ENCODE measurements at places on chromosomes 3 and 15.
A peak's percentile ranks its signal among the peaks of the same experiment; 100 is the strongest.

DNA sequence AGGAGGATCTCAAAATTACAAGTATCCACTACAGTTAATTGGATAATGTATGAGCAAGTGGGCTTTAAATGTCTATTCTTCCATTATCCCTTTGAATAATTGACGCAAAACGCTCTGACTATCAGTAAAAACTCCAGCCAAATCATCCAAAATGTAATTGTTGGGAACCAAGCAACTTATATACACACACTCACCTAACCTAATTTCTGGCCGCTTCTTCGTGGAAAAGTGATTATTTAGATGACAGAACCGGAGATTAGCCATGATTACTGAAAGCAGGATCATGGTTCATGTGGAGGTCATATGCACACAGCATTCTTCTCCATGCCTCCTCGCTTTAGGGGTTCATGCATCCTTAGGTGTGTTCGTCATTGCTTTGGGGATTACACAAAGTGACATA lies 992.4 kb downstream of the NAALADL2 start:
- no peak for DNase-seq

- DNase-seq, result no peak
Observed at GRCh38 chr3:65178703-65179102, 490.9 kb upstream of the ADAMTS9 start.

- DNase-seq, result no peak
Observed at GRCh38 chr3:87101861-87102625, 111.1 kb upstream of the VGLL3 start.

DNA sequence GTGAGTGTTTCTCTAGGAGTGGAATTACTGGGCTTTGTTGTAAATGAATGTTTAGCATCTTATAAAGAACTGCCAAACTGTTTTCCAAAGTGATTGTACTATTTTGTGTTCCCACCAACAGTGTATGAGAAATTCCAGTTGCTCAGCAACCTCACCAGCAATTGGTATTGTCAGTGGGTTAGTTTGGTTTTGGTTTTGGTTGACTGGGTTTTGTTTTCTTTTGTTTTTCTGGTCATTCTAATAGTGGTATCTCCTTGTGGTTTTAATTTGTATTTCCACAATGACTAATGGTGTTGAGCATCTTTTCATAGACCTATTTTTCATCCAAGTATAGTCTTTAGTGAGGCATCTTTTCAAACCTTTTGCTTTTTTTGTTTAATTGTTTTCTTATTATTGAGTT lies 27.1 kb downstream of the FILIP1L start:
- DNase-seq, result no peak

DNA sequence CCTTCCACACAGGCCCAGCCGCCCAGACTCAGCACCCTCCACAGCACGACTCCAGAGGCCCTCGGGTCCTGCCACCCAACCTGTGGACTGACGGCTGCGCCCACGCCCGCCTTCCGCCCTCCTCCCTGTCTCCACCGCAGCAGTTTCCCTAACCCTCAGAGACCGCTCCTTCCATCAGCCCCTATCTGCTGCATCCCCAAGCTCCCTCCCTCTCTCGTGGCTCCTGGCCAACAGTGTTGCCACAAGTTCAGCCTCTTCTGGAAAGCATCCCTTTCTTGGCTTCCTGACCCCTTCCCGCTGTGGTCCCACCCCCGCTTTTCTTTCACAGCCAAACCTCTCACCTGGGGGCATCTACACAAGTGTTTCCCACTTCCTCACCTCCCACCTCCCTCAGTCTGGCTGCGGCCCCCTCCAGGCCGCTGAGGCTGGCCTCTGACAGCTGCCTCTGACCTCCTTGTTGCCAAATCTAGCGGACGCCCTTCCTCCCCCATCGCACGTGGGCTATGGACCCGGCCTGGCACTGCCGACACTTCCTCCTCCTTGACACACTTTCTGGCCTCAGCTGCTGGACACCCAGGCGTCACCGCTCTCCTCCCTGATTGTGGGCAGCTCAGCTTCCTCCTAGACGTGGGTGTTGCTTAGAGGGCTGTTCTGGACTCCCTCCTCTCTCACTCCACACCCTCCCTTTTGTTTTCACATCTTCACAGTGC lies 168.8 kb upstream of the TLE3 start:
- no peak for DNase-seq

DNA sequence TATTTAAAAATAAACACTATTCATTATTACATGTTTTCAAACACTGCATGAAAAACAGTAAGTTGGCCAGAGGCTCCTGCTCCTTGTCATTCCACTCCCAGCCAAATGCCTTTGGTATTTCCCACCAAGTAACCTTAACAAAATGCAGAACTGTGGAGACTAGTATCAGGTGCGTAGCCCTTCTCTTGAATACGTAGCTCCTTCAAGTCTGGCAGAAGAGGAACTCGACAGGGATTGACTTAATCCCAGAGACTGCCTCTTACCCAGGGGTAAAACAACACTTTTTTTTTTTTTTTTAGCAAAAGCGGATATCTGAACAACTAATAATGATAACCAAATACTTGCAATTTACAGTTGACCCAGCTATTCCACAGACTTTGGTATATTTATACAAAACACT lies 738 bp downstream of the COMMD2 start:
- DNase-seq, result no peak

- DNase-seq, result no peak
Observed at GRCh38 chr3:48411606-48412374, 18.1 kb downstream of the PLXNB1 start.

DNA sequence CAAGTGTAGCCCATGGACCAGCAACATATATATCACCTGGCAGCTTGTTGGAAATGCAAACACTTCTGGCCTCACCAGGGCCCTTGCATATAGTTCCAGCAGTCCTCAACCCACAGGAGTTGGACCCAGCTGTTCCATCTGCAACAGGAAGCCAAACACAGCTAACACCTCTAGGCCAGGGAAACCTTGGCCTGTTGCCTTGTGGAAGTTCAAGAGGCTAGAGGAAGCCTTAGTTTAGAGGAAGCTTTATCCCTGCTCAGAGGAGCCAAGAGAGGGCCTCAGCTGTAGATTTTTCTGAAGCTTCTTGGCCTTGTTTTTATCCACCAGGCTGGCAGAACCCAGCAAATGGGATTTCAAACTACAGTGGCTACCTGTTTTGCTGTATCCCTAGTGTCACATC lies 11.4 kb downstream of the FHIT start:
- DNase-seq, result no peak

- DNase-seq, result no peak
Observed at GRCh38 chr15:32041294-32041693, 11.0 kb downstream of the CHRNA7 start.

GRCh38 chr3:147099076-147099475 lies 307.3 kb downstream of the ZIC4 start:
- DNase-seq, result no peak

DNA sequence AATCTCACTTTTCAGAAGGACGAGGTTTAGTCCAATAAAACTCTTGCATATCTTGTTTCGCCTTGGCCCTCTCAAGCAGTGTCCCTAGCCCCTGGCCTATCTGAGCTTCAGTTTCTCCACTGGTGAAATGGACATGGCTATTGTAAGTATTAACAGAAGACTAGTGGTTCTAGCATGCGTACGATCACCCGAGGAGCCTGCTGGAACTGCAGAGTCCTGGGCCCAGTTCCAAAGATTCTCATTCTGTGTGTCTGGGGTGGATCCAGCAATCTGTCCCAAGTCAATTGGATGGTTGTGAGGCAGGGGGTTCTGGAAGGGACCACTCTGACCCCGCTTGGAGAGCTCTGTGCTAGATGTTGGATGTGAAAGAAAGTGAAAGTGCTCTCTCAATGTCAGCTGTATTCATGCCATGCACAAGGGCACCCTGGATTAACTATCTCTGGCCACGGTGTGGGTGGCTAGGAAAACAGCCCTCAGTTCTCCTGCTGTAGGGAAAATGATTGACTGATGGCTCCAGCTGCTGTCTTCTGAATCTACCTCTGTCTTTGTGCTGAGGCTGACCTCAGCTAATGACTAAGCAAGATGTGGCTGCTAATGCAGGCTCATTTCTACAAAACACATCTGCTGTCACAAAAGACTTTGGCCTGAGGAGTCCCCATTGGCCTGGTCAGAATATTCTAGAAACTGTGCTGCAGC lies 1.9 kb upstream of the PLA1A start:
- no peak for DNase-seq

DNA sequence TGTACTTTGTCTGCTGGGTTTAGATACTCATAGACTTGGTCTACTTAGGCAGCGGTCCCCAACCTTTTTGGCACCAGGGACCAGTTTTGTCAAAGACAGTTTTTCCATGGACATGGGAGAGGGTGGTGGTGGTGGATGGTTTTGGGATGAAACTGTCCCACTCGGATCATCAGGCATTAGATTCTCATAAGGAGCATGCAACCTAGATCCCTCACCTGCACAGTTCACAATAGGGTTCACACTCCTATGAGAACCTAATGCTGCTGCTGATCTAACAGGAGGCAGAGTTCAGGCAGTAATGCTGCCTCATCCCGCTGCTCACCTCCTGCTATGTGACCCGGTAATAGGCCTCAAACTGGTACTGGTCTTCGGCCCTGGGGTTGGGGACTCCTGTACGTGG lies 45.3 kb downstream of the CMSS1 start:
- no peak for DNase-seq

DNA sequence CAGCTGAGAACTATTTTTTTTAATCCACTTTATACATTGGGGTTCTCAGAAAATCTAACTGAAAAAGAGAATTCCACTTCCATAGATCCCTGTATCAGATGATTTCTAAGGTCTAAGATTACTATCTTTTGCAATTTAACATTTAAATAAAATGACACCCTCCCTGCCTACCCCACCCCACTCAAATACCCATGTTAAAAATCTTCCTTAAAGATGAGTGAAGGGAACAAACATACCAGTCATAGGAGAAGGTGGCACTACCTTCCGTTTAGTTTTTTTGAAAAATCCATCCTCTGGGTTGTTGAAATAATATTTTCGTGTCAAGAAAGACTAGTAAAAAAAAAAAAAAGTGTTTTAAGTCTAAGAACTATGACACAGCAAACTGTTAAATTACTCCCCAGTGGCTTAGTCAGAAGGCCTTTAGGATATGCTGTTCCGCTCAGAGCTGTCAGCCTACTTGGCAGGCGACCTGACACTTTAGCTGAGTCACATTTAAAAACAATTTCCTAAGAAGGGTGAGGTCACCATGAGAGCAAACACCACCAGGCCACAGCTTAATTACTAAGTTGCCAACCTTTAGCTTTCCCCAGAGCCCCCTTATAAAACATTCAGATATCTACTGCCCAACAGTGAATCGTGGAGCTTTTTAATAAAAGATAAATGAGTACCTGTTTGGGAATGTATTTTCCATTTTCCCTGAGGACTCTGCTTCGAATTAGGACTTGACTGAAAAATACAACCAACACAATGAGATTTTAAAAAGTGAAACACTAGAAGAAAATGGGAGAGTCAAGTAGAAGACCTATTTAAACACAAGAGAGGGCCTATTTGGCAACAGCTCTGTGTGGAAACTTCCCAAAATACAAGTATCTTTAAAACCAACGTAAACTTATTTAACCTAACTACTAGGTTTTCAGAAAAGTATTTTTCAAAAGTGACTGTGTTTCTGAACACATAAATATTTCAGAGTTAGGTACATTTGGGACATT lies 9.6 kb downstream of the EMC3 start:
- DNase-seq, result no peak

DNA sequence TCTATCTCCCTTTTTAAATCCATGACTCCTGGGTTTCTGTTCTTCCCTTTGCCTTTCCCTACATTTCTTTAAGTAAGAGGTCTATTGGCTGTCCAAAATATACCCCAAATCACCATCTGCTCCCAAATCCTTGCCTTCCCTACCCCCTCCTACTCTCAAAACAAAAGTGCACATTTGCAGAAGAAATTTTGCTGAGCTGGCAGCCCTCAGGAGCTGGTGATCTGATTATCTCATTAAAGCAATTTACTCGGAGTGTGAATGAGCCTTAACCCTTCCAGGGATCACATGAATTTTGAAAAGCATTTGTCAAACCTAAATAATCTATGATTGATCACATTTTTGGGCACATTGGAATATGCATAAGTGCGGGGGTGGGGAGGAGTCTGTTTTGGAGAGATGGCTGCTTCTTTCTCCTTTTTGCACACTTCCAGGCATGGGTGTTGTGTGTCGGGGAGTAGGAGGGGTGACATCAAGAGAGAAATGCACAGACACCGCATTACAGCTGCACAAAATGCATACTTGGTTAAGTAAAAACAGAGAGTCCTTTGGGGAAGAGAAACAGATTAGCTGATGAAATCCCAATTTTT lies 892.6 kb downstream of the TUSC7 start:
- no peak for DNase-seq

- no peak for DNase-seq
Observed at GRCh38 chr15:28944286-28944685, 58.5 kb downstream of the APBA2 start.

- DNase-seq, result no peak
Observed at GRCh38 chr15:85702321-85703101, 92.2 kb downstream of the KLHL25 start.

DNA sequence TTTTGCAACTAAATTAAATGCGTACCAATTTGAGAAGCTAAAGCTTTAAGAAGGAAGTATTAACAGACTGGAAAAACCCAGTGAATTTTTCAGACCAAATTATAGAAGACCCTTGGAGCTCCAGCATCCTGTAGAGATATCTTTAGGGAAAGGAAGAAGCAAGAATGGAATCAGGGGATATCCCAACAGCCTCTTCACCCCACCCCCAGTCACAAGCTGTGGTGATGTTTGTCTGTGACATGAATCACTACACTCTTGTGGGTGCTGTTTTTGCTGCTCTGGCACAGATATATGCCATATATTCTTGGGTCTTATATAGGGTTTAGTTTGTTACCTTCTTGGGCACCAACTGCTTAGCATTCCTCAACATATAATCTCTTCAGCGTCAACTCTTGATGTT lies 78.5 kb upstream of the BCL6 start:
- DNase-seq, result no peak

DNA sequence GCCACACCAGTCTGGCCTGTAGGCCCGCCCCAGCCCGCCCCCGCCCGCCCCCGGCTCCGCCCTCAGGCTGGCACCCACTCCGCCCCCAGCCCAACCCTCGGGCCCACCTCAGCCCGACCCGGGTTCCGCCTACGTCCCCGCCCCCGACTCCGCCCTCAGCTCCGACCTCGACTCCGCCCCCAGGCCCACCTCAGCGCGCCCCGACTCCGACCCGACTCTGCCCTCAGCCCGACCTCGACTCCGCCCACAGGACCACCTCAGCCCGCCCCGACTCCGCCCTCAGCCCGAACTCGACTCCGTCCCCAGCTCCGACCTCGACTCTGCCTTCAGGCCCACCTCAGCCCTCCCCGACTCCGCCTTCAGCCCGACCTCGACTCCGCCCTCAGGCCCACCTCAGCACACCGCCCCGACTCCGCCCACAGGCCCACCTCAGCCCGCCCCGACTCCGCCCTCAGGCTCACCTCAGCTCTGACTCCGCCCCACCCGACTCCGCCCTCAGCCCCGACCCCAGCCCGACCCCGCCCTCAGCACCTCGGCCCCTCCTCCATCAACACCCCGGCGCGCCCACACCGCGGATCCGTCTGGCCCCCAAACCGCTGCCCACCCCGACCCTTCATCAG lies at the start of gene RAB43:
RAB43 (minus strand) TSS at position 13 of the 620 bp plus-strand sequence. CDS start 315 bp downstream, outside the sequence.
- peak; percentile 90 for DNase-seq

GRCh38 chr15:74396445-74397238 lies 29.2 kb upstream of the CYP11A1 start:
- DNase-seq, result peak; percentile 70

- DNase-seq, result no peak
Observed at GRCh38 chr3:136712941-136713340, 39.2 kb downstream of the STAG1 start.

All from thymus (tissue), 14 donors.